ENCODE measurements at places on chromosomes 6 and 20.

- no peak for DNase-seq
Observed at GRCh38 chr6:27865850-27866356, 46.3 kb downstream of the OR2B2 start.

GRCh38 chr20:16147216-16147615 is 426.0 kb downstream of the KIF16B start:
- no peak for DNase-seq

GRCh38 chr6:93389192-93389591 is 30.2 kb downstream of the EPHA7 start:
- peak; percentile 9 for DNase-seq

DNA sequence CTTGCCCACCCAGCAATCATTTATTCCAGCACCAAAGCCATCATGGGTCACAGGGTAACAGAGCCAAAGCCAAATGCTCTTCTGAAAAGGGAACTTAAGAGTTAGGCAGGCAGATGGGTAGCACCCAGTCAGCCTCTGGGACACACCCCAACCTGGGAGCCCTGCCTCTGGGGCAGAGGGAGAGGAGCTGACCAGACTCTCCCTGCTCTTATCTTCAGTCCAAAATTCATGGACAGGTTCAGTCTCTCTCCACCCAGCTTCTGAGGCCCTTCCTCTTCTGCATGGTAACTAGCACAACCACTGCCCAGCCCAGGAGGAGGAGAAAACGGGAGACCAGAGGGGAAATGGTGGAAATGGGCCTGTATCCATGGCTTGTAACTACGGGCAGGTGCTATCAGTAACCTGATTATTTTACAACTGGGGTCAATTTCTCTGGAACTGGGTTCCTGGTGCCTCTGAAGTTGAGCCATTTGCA is 105.4 kb downstream of the NOL4L start:
- DNase-seq = no peak

DNA sequence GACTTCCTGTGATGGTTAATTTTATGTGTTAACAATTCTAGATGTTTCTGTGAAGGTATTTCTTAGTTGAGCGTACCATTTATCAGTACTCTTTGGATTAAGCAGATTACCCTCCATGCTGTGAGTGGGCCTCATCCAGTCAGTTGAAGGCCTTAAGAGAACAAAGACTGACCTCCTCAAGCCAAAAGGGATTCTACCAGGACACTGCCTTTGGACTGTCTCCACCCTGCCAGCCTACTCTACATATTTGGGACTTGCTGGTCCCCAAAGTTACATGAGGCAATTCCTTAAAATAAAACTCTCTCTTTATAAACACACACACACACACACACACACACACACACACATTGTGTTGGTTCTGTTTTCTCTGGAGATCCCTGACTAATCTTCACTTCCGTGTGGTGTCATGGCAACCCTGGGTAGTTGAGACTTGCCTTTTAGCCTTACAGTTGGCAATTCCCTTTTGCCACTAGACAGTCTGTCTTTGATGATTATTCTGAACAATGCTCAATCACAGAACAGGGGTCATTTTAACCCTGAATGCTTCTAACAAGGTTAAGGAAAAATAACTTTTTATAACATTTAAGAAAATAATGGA is 32.2 kb downstream of the MRAP2 start:
- DNase-seq = no peak

DNA sequence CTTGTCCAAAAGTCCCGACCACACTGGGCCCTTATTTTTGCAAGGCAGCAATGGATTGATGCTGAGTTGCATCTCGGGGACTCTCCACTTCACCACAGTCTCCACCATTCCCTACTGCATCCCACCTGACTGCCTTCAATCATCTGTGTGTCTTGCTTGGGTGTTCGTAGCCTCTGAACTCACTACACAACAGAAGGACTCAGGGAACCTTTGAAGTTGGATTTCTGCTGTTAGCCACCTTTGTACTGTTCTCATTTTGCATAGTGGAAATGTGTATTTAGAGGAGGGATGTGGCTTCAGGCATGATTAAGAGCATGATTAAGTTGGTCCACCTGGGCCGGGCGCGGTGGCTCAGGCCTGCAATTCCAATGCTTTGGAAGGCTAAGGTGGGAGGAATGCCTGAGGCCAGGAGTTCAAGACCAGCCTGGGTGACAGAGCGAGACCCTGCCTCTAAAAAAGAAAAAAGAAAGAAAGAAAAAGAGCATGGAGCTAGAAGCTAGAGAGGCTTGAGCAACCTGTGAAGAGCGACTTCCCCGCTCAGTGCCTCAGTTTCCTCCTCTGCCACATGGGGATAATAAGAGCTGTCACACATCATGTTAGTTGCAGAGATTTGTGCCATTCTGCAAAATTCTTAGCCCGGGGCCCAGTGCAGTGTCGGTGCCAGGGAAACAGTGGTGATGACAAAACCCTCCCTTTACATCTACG is 121.3 kb upstream of the PTPN1 start:
- DNase-seq = no peak

Data from NCI-H2081 (cell line).